ENCODE measurements at places on chromosomes 7 and 10. TPM values are rescaled to one million over a fixed set of nuclear protein-coding genes. Genes with fewer than 3 reads are reported as not detected.
A peak's percentile ranks its signal among the peaks of the same experiment; 100 is the strongest.

The SLC25A40 gene
- 20.2 TPM for total RNA-seq

The NKX6-2 gene
- not detected for total RNA-seq

The ATG9B gene
- total RNA-seq, result 2.8 TPM

The PKD2L1 gene
- 0.46 TPM for total RNA-seq

DNA sequence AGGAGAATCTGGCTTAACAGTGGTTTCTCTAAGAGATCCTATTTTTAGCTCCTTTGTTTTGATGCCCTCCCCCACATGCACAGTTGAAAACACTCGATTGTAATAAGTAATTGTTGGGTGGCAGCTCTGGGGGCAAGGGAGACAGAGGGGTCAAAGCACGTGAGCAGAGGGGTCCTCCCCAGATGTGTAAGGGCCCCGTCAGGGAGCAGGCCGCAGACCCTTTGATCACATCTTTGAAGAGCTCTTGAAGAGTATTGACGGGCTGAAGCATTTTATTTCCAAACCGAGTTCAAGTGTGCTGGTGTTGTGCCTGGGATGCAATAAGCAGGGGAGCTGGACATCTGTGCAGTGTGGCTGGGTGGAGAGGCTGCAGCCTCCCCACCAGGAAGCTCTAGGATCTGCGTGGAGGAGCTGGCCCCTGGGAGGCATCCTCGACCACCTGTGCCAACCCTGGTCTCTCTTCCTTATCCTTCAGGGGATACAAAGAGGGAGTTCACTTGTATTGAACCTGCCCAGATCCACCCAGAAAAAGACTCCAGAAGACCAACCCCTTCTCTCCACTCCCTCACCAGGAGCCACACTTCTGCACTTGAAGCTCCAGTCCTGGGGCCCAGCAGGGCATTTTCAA, 473.0 kb upstream of the MGMT start:
- DNase-seq, result no peak

- DNase-seq, result peak; percentile 14
Measured at GRCh38 chr7:99707096-99707495, 27.3 kb upstream of the CYP3A5 start.

- no peak for DNase-seq
Measured at GRCh38 chr7:28800150-28800549, 158.0 kb downstream of the TRIL start.

- no peak for DNase-seq
Measured at GRCh38 chr10:119221666-119222065, 14.3 kb downstream of the GRK5 start.

GRCh38 chr10:119347181-119347974, 140.0 kb downstream of the GRK5 start:
- DNase-seq, result peak; percentile 10

DNA sequence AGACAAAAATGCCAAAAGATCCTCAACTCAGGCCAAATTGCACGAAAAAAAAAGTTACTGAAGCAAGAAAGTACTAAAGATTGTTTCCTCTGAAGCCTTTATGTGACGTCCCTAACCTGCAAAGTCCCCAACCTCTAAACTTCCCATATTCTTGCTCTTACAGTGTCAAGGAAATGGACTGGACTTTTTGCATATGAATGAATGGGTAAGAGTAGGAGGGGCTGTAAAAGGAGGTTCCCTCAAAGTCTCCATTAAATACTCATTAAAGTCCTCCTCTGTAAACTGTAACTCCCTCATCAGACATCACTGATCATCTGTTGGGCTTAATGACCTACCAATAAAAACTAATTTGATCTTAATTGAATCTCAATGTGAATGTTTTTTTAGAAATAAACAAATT, 164.8 kb upstream of the STEAP1 start:
- no peak for DNase-seq

DNA sequence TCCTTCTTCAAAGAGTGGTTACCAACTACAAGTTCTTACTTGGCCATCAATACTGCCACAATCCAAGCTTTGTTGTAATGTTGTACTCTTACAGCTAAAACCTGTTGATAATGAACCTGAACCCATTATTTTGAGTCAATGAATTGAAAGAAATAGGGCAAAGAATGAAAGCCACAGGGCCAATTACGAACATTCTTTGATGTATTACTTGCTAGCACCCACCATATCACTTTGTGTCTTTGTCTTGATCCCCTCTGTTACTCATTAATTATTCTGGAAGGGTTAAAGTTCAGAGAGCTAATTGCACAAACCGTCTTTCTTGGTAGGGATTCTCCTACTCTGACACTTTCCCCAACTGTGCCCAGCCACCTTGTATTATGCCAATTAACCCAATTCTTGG, 53.2 kb upstream of the TFEC start:
- DNase-seq, result no peak
